MM.1S (cell line): ENCODE measurements at places on chromosomes 12 and 14.

DNA sequence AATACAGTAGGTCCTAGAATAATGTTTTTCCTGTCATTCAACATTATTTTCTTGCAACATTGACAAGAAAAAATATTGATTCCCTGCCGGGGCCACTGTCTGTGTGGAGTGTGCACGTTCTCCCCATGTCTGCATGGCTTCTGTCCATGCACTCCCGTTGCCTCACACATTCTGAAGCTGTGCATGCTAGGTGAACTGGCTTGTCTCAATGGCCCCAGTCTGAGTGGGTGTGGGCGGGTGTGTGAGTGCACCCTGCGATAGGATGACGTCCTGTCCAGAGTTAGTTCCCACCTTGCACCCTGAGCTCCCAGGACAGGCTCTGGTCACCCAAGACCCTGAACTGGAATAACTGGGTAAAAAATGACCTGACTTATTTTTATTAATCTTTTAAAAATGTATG lies 186.1 kb downstream of the CAND1 start:
- H3K27me3 ChIP-seq = no peaks in the 10 kb centered on the region
- H3K4me1 ChIP-seq = peaks cover 31% of the 10 kb centered on the region
- DNase-seq = no peak
- H3K4me3 ChIP-seq = no peak overlapping the region
- no peaks in the 10 kb centered on the region for H3K36me3 ChIP-seq

GRCh38 chr14:104783484-104784217 lies 11.9 kb downstream of the AKT1 start:
- H3K4me3 ChIP-seq = no peak overlapping the region
- no peak overlapping the region for H3K27ac ChIP-seq
- H3K27me3 ChIP-seq = no peaks in the 10 kb centered on the region

GRCh38 chr14:66045572-66046021 lies 440.6 kb upstream of the CCDC196 start:
- H3K4me3 ChIP-seq = no peak overlapping the region
- H3K4me1 ChIP-seq = no peaks in the 10 kb centered on the region
- no peak overlapping the region for H3K27ac ChIP-seq
- no peak for DNase-seq
- H3K36me3 ChIP-seq = no peaks in the 10 kb centered on the region

GRCh38 chr12:104058802-104059201 lies 5.5 kb upstream of the HCFC2 start:
- no peaks in the 10 kb centered on the region for H3K27me3 ChIP-seq
- no peak overlapping the region for H3K4me3 ChIP-seq
- H3K4me1 ChIP-seq = peaks cover 8% of the 10 kb centered on the region
- no peaks in the 10 kb centered on the region for H3K36me3 ChIP-seq
- no peak overlapping the region for H3K27ac ChIP-seq
- no peak for DNase-seq

- no peak for DNase-seq
- H3K4me1 ChIP-seq = no peaks in the 10 kb centered on the region
- H3K27ac ChIP-seq = no peak overlapping the region
- H3K4me3 ChIP-seq = no peak overlapping the region
These were observed 54.6 kb downstream of the NCOR2 start for GRCh38 chr12:124512667-124513296.

GRCh38 chr12:42291680-42292079 lies 34.2 kb downstream of the ZCRB1 start:
- H3K27me3 ChIP-seq = no peaks in the 10 kb centered on the region
- no peaks in the 10 kb centered on the region for H3K4me1 ChIP-seq
- H3K4me3 ChIP-seq = no peak overlapping the region
- H3K36me3 ChIP-seq = no peaks in the 10 kb centered on the region
- DNase-seq = no peak

DNA sequence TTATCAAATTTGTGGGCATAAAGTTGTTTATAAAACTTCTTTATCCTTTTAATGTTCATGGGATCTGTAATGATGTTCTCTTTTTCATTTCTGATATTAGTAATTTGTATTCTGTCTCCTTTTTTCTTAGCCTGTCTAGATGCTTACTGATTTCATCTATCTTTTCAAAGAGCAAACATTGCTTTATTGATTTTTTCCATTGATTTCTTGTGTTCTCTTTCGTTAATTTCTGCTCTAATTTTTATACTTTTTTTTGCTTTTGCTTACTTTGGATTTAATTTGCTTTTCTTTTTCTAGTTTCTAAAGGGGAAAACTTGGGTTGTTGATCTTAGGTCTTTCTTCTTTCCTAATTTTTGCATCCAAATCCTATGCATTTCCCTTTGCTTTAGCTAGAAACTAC lies 42.5 kb downstream of the CRADD start:
- H3K36me3 ChIP-seq = no peaks in the 10 kb centered on the region
- no peak for DNase-seq
- no peaks in the 10 kb centered on the region for H3K27me3 ChIP-seq
- no peak overlapping the region for H3K27ac ChIP-seq

DNA sequence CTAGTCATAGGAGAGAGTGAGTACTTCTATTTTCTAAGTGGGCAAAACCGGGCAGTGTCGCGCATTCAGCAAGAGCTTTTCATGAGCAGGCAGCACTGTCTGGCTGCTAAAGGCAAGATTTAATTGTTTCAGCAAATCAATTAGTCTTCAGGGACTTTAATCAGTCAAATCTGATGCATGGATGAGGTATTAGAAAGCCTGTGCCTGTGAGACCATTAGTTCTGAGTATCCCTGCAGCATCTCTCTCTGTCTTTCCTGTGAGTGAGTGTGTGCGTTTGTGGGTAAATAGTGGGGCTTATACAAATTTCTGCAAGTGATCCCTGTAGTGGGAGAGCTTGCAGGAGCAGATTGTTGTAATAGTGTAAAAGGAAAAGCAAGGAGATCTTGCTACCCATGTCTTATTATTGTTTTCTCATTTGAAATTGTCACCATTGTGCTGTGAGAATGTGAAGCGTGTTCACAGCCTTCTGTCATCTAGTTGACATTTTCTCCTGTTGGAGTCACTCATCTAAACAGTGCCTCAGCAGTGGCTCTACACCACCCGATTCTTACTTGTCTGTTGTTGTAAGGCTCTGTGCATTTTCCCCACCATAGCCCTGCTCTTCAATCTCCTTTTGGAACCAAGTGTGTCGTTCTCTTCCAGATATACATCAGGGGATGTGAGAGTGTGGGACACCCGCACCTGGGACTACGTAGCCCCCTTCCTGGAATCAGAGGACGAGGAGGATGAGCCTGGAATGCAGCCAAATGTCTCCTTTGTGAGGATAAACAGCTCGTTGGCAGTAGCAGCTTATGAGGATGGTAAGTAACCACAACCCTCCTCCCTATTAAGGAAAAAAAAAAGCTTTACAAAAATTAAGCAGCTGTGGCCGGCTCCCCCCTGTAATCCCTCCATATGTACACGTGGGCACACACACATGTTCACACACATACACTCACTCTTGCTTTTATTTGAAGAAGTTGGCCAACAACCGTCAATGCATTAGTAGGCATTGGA lies 53.6 kb downstream of the FBXW8 start:
- no peaks in the 10 kb centered on the region for H3K36me3 ChIP-seq
- DNase-seq = no peak
- H3K27ac ChIP-seq = no peak overlapping the region
- peaks cover 30% of the 10 kb centered on the region for H3K4me1 ChIP-seq

GRCh38 chr12:96136725-96137378 lies 57.3 kb upstream of the ELK3 start:
- no peaks in the 10 kb centered on the region for H3K36me3 ChIP-seq
- H3K4me3 ChIP-seq = no peak overlapping the region
- H3K27ac ChIP-seq = no peak overlapping the region
- H3K4me1 ChIP-seq = no peaks in the 10 kb centered on the region
- H3K27me3 ChIP-seq = no peaks in the 10 kb centered on the region

DNA sequence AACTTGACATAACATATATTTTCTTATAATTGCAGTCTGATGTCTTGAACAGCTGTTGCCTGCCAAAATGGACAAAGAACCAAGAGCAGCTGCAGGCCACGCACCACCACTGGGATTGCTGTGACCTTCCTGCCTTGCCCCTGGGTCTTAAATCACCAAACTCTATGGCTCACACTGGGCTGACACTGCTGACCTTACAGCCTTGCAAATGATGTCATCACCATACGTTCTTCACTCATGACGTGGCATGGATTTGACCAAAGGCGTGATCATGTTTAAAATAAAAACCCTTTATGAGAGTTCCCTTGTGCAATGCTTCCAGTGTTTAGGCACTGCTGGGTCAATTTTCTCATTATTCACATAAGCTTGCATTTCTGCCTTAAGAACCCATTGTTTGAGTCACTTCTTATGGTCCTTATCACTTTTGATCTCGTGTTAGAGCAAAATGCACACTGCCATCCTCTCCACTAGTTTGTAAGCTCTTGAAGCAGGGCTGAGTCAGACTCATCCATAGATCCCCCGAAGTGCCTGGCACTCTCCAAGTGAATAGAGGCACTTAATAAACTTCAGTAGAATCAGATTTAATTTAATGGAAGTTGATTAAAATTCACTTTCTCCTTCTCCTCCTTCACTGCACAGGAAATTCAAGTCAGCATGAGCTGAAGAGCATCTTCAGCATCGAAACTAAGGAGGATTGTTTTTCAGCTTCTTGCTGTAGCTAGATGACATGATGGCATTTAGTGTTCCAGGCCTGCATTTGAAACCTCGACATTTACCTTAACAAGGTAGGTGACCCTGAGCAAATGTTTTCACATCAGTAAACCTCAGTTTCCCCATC lies 132.4 kb upstream of the PZP start:
- H3K36me3 ChIP-seq = no peaks in the 10 kb centered on the region
- no peaks in the 10 kb centered on the region for H3K4me1 ChIP-seq
- H3K4me3 ChIP-seq = no peak overlapping the region
- no peak for DNase-seq
- no peaks in the 10 kb centered on the region for H3K27me3 ChIP-seq

GRCh38 chr14:77151245-77151644 lies 9.7 kb upstream of the ZDHHC22 start:
- H3K27ac ChIP-seq = no peak overlapping the region
- H3K27me3 ChIP-seq = no peaks in the 10 kb centered on the region
- DNase-seq = no peak
- H3K4me1 ChIP-seq = no peaks in the 10 kb centered on the region
- no peaks in the 10 kb centered on the region for H3K36me3 ChIP-seq

DNA sequence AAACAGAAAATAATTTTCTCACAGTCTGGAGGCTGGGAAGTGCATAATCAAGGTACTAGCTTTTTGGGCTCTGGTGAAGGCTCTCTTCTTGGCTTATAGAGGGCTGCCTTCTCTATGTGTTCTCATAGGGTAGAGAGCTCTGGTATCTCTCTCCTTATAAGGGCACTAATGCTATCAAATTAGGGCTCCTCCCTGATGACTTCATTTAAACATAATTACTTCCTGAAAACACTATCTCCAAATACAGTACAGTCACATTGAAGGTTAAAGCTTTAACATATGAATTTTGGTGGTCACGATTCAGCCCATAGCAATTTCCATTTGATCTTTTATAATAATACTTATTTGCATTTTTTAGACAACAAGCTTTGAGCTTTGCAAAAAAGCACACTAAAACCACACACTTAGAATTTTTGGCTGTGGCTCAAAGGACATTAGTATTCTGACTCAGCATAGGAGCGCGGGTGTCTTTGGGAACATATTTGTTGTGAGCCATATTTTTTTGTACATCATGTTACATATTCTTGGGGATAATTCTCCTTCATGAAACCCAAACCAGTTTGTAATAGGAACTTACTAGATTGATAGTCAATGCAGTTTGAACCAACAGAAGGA lies 808.1 kb upstream of the FBXO33 start:
- H3K36me3 ChIP-seq = no peaks in the 10 kb centered on the region
- DNase-seq = no peak
- no peak overlapping the region for H3K27ac ChIP-seq

GRCh38 chr14:54708982-54709381 lies 142.1 kb downstream of the SAMD4A start:
- no peak overlapping the region for H3K4me3 ChIP-seq
- H3K27ac ChIP-seq = no peak overlapping the region
- no peak for DNase-seq
- no peaks in the 10 kb centered on the region for H3K27me3 ChIP-seq
- H3K36me3 ChIP-seq = no peaks in the 10 kb centered on the region
- H3K4me1 ChIP-seq = peaks cover 15% of the 10 kb centered on the region; the same call in 1 of the 2 replicates

DNA sequence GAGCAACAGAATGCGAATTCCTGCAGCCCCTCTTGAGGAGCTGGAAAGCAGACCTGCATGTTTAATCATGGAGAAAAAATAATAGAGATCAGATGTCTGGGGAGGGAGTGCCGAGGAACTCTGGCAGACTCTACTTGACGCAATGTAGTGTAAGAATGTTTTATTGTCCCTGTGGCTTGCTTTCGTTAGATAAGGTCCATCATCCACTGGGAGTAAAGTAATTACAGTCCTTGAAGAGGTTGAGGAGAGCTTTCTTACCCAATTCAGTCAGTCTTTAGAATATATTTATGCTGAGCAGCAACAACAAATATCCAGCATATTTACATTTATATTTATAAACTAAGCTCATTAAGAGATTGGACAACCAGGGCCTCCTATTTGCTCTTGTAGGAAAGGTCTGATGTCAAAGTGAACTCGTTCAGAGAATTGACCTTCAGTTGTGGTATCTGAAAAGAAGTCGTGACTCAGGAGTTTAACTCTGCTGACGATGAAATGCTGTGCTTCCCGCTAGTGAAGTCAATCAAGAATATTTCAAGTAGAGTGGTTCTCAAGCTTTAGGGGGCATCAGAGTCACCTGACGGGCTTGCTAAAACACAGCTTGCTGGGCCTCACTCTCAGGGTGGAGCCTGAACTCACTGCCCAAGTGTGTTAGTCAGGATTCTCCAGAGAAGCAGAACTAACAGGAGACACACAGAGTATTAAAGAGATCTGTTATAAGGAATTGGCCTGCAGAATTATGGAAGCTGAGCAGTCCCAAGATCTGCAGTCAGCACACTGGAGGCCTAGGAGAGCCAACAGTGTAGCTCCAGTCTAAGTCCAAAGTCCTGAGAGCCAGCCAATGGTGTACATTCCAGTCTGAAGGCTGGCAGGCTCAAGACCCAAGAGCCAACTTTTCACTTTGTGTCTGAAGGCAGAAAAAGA lies 139.3 kb upstream of the LMNTD1 start:
- peaks cover 9% of the 10 kb centered on the region; the same call in 1 of the 2 replicates for H3K4me1 ChIP-seq
- no peaks in the 10 kb centered on the region for H3K36me3 ChIP-seq
- H3K27ac ChIP-seq = no peak overlapping the region
- H3K4me3 ChIP-seq = no peak overlapping the region

GRCh38 chr14:44700184-44700583 lies 193.1 kb upstream of the FSCB start:
- no peak overlapping the region for H3K27ac ChIP-seq
- no peaks in the 10 kb centered on the region for H3K4me1 ChIP-seq
- H3K36me3 ChIP-seq = no peaks in the 10 kb centered on the region
- no peak for DNase-seq
- H3K27me3 ChIP-seq = no peaks in the 10 kb centered on the region
